ENCODE measurements at places on chromosomes 5 and 9.

- no peak for DNase-seq
Measured at GRCh38 chr5:67728326-67728890, 487.1 kb upstream of the PIK3R1 start.

DNA sequence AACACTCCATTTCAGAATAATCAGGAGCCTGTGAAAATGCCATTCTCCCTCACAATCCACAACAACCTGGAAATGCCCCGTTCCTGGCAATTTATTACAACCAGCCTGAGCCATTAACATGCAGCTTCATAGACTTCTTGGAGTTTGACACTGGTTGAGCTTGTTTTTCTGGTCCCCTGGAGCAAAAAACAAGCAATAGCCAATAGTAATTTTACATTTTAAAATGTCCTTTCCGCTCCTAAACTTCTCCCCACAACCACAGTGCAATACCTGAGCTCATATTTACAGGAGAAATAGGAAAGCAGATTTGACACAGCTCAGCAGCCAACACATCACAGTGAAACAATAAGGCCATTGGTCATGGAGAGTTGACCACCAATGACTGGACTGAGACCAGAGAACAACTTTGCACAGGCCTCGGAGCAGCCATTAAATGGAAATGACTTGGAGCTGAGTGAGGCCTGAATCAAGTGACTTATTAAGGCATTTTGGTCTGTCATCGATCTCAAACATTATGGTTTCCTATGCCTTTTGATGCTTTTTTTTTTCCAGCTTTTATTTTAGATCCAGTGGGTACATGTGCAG, 73.0 kb downstream of the ENC1 start:
- no peak for DNase-seq

- DNase-seq = peak; percentile 42
Measured at GRCh38 chr5:13591621-13592020, 352.9 kb downstream of the DNAH5 start.

DNA sequence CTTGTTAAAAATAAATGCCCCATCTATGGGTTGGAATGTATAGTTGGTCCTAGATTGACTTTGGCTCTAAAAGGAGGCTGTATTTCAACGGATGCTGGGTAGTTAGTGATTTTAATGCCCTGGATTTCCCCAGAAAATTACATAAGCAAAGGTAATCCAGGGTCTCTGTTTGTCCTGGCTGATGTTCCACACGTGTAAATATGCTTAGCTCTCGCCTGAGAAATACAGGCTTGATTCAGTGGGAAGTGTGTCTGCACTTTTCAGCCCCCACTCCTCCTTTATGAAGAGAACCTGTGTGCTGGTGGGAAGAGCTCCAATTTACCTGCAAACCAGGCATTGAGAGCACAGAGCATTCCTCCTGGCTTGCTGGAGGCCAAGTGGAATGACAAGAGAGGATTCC, 294.6 kb upstream of the CLINT1 start:
- no peak for DNase-seq

DNA sequence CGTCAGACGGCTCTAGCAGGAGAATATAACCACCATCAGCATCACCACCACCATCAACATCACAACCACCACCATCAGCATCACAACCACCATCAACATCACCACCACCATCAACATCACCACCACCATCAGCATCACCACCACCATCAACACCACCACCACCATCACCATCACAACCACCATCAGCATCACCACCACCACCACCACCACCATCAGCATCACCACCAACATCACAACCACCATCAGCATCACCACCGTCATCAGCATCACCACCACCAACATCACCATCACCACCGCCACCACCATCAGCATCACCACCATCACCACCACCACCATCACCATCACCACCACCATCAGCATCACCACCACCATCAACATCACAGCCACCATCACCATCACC, 210.7 kb downstream of the C9orf50 start:
- DNase-seq = no peak

DNA sequence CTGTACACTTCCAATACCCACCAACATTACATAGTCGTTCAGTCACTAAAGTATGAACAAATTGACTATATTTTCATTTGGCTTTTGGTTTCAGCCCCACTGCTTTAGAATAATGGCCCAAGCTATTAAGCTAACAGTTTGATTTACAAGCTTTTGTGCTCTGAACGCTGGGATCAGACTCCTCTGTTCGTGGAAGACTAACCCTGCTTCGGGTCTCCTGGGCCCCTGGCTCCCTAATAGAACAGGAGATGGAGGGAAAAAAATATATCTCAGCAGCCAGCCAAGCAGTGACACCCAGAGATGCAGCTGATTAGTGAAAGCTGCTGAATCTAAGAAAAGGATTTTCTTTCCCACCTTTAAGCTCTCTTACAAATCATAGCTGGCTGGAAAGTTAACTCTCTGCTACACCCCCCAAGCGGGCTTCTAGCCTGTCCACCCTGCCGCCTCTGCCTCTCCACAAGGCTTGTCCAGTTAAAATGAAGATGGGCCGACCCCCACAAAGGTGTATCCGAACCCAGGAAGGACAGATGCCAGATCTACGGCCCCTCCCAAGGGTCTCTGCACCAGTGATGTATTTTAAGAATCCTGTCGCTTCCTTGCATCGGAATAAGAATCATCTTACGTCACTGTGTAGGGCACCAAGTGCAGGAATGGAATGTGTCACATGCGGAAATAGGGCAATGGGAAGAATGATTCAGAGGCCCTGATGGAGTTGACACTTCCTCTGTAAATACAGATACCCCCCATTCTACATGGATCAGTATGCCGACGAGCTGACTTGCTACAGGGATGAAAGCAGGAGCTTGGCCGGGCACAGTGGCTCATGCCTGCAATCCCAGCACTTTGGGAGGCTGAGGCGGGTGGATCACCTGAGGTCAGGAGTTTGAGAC, 33.4 kb upstream of the BARHL1 start:
- DNase-seq = no peak

- no peak for DNase-seq
Measured at GRCh38 chr9:110327716-110328115, 9.9 kb downstream of the TXNDC8 start.

DNA sequence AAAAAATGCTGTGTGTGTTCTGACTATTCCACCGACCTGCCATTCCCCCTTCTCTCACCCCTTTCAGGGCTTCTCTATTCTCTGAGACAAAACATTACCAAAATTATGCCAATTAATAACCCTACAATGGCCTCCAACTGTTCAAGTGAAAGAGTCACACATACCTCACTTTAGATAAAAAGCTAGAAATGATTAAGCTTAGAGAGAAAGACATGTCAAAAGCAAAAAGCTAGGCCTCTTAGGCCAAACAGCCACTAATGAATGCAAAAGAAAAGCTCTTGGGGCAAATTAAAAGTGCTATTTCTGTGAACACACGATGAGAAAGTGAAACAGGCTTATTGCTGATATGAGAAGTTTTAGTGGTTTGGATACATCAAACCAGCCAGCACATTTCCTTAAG, 279.6 kb upstream of the GRAMD2B start:
- no peak for DNase-seq

All from NB4 (cell line).